ENCODE measurements at places on chromosomes 12 and 14.

DNA sequence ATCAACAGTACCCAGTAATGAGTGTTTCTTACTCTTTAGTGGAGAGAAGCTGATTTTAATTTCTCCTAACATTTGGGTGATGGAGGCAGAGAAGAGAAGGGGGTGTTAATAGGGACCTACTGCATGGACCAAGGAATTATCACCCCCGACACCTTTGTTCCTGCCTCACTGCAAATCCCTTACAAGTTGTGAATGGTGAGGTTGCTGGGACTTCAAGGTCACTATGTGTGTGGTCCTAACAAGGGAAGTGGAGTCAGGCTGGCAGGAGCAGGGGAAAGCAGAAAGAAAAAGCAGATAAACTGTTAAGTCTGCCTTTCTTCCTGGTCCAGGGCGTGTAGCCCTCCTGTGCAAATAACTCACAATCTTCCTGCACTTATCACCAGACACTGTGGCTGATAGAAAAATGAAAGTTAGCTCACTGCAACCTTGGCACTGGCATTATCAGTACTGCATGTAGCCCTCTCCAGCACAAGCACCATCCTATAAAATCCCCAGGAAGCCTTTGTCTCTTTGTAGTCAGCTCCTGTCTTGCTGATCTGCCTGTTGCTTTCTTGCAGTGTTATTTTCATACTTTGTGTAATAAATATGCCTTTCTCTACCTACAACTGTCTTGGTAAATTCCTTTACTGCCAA lies 112.3 kb upstream of the DNM1L start:
- no peak for DNase-seq

GRCh38 chr14:69812711-69813110 lies 15.7 kb upstream of the SLC10A1 start:
- DNase-seq: peak; percentile 50

GRCh38 chr12:115380546-115381120 lies 696.7 kb upstream of the TBX3 start:
- DNase-seq: no peak

DNA sequence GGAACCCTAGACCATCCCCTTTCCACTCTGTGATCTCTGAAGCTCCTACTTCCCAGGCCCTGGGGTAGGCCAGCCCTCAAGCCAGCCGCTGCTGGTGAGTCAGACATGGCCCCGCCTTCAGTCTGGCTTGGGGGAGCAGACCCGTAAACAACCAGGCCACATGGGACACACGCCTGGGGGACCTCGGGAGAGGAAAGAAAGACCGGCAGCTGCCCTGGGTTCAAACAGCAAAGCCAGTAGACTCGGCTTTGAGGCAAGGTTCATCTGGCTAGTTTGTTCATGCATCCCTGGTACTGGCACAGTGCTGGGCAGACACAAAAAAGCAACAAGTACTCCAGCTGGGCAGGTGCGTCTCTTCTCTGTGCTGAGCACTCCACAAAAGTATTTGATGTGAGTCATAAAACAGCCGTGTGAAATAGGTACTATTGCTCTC lies 101.9 kb downstream of the SETD3 start:
- peak; percentile 82 for DNase-seq

DNA sequence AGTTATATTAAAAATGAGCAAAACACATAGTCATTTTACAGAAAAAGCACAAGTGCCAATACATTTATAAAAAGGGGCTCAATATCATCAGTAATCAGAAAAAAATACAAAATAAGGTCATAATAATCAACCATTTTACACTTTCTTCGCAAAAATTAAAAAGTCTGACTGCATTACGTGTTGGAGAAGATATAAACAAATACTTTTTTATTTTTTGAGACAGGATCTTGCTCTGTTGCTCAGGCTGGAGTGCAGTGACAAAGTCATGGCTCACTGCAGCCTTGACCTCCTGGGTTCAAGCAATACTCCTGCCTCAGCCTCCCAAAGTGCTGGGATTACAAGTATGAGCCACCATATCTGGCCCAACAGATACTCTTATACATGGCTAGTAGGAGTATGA lies 181.5 kb upstream of the DIO3 start:
- no peak for DNase-seq

- peak; percentile 41 for DNase-seq
Observed at GRCh38 chr12:27733052-27733656, 22.5 kb downstream of the MRPS35 start.

GRCh38 chr12:116267948-116268347 lies 9.5 kb downstream of the MED13L start:
- no peak for DNase-seq

GRCh38 chr12:11580125-11580751 lies 69.2 kb upstream of the ETV6 start:
- DNase-seq: peak; percentile 71

DNA sequence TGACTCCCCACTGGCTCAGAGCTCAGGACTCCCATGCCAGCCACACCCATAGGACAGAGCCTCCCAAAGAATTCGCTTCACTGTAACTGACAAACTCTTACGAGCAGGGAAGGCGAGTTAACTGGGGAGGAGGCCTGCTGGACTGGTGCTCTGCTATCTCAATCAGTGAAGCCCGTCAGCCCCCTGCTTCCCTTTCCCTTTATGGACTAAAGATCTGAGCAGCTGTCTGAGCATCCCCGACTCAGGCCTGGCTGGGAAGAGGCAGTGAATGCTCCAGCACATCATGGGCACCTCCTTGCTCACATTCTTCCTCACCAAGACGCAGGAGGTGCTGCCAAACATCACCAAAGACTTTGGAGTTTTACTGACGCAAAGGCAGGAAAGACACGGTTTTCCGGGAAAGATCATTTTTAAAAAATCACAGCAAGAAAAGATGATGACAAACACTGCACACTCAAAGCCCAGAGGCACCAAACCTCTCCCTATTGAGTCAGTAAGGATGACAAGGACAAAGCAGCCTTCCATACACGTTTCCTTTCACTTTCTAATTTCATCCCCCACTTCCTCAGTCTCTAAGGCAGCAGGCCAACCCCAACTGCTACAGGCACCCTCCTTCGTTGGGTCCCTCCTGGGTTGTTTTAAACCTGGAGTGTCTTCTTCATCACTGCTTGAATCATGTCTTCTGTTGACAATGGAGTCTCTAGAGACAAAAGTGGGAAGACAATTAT lies 45.0 kb upstream of the P2RX7 start:
- no peak for DNase-seq

- DNase-seq: no peak
Observed at GRCh38 chr12:51913071-51914033, 6.0 kb downstream of the ACVRL1 start.

GRCh38 chr12:112314981-112315380 lies 67.2 kb downstream of the HECTD4 start:
- DNase-seq: no peak

DNA sequence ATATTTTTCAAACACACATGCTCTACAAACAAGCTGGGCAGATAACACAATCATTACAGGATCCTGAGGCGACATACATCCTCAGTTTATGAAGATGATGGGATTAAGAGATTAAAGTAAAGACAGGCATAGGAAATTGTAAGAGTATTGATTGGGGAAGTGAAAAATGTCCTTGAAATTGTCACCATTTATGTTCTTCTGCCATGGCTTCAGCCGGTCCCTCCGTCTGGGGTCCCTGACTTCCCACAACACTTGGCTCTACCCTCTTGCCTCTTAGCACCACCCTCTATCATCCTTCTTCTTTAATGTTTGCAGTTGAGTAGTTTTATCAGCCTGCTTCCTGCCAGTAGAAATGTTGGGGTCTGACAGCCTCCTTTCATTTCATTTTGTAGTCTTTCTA lies 244.4 kb downstream of the DAD1 start:
- no peak for DNase-seq

- peak; percentile 7 for DNase-seq
Observed at GRCh38 chr12:79055926-79056674, 191.5 kb downstream of the SYT1 start.

- DNase-seq: no peak
Observed at GRCh38 chr12:81866081-81866480, 106.9 kb upstream of the PPFIA2 start.

GRCh38 chr14:46147024-46147423 lies 504.6 kb downstream of the RPL10L start:
- DNase-seq: no peak

- no peak for DNase-seq
Observed at GRCh38 chr12:76765598-76765997, 1.7 kb downstream of the ZDHHC17 start.

- DNase-seq: no peak
Observed at GRCh38 chr12:131287938-131288764, 334.4 kb downstream of the ADGRD1 start.

DNA sequence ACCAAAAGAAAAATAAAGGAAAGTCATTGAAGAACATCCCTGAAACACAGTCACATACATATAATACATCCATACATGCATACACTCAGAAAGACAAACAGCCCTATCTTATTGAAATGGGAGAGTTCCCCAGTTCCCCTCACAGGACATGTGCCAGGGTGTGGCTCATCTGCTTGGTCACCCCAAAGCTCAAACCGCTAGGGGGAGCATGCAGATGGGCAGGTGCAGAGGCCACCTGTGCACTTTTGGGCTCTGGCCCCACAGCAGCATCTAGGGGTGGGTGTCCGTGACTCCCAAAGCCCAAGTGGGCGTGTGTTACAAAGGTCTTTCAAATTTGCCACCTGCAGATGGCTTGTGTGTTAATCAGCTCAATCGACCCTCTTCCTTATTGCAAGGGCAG lies 75.2 kb downstream of the CMAS start:
- DNase-seq: no peak

- DNase-seq: no peak
Observed at GRCh38 chr12:46150735-46151134, 118.1 kb downstream of the SLC38A1 start.

GRCh38 chr12:102508052-102508451 lies 27.7 kb upstream of the IGF1 start:
- DNase-seq: no peak

DNA sequence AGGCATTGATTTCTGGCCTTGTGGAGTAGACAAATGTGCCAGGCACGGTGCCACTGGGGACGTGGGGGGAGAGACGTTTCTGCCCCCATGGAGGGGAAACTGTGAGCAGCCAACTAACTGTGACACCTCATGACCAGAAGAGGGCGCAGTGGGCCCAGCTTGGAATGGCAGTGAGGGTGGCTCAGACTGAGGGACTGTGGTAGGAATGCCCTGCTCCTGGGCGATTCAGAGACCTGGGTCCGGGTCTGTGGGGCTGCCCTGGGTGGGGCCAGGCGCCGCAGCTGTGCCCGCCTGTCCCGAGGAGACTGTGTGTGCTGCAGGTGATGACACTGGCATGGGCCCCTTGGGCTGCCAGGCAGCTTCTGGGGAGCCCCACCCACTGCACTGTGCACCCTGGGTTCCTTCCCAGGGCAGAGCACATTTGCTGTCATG lies 60.6 kb downstream of the SLC25A47 start:
- peak; percentile 57 for DNase-seq

Measured in urothelium cell line (cell line).